BJ (cell line): ENCODE measurements at places on chromosomes 11 and 22.

- DNase-seq: peak; percentile 6
Measured at GRCh38 chr11:69744435-69744834, 30.7 kb downstream of the FGF4 start.

DNA sequence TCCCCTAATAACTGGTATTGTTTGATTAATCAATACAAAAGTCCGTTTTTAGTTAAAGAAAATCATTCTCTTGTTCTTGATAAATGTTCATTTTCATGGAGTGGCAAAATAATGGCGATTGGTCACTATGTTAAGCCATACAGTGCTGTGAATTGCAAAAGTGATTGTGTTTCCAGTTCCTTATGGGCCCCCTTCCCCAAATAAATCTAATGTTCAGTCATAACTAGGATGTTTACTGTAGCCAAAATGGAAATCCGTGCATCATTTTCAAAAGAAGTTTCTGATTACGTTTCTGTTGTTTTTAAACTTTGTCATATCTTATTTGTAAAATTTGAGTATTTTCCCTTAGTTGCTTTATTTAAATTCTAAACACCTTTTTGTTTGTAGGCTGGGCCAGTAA, 845 bp downstream of the RBM7 start:
- no peak for DNase-seq

- DNase-seq: no peak
Measured at GRCh38 chr11:66877588-66878385, 20.9 kb downstream of the LRFN4 start.

DNA sequence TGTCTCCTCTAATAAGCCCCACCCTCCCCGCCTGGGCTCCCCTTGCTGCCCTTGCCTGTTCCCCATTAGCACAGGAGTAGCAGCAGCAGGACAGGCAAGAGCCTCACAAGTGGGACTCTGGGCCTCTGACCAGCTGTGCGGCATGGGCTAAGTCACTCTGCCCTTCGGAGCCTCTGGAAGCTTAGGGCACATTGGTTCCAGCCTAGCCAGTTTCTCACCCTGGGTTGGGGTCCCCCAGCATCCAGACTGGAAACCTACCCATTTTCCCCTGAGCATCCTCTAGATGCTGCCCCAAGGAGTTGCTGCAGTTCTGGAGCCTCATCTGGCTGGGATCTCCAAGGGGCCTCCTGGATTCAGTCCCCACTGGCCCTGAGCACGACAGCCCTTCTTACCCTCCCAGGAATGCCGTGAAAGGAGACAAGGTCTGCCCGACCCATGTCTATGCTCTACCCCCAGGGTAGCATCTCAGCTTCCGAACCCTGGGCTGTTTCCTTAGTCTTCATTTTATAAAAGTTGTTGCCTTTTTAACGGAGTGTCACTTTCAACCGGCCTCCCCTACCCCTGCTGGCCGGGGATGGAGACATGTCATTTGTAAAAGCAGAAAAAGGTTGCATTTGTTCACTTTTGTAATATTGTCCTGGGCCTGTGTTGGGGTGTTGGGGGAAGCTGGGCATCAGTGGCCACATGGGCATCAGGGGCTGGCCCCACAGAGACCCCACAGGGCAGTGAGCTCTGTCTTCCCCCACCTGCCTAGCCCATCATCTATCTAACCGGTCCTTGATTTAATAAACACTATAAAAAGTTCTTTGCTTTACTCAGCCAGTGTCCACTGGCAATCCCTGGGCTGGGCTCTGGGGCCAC, 14.4 kb downstream of the TSKU start:
- DNase-seq: no peak
